ENCODE measurements at places on chromosomes 5 and 9.

DNA sequence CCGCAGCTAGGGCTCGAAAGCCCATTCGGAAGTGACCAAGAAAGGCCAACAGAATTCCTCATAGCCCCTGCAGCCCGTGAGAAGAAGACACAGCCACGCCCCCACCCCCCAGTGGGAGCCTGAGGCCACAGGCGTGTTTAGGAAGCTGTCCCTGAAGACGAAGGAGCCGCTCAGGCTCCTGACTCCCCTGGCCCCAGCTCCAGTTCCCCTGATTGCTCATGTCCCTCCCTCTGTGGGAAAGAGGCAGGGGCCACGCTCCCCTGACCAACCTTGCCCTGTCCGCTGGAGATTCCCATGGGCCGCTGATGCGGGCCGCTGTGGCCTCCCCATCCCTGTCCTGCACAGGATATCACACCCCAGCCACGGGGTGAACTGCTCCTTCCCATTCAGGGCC lies 13.6 kb downstream of the ROPN1L start:
- no peak for DNase-seq

DNA sequence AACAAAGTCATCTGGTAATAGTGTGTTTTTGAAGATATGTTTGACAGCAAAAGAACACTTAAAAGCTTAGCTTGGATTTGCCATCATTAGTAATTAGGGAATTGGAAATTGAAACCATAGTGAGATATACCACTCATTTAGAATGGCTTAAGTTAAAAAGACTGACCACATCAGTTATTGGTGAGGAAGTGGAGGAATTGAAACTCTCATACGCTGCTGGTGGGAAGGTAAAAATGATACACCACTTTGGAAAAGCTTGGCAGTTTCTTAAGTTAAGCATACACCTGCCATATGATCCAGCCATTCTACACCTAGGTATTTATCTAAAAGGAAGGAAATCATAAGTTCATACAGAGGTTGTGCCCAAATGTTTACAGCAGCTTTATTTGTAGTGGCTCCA lies 213.2 kb downstream of the TRIO start:
- no peak for DNase-seq

DNA sequence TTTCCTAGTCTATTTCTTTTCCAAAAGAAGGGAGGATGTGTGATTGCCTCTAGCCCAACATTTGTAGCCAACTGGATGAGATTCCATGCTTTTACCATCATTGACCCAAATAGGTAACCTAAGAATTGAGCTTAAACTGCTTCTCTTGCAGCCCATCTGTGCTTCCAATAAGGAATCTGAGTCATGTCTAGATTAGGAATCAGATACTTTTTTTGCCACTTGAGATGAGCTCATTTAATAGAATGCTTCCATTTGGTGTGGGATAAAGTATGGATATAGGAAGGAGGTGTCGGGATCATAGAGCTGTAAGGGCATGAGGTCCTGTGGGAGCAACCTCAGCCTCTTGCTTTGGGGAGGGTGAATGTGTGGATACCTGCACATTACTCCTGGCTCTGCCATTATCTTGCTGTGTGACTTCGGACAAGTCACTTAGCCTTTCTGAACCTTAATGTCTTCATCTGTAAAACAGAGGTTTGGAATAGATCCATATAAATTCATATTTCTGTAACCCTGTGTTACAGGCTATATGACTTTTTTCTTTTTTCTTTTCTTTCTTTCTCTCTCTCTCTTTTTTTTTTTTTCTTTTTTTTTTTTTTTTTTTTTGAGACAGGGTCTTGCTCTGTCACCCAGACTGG lies 56.2 kb downstream of the MAP1B start:
- DNase-seq = no peak

- DNase-seq = no peak
Measured at GRCh38 chr9:86352440-86353077, 1.7 kb downstream of the TUT7 start.

DNA sequence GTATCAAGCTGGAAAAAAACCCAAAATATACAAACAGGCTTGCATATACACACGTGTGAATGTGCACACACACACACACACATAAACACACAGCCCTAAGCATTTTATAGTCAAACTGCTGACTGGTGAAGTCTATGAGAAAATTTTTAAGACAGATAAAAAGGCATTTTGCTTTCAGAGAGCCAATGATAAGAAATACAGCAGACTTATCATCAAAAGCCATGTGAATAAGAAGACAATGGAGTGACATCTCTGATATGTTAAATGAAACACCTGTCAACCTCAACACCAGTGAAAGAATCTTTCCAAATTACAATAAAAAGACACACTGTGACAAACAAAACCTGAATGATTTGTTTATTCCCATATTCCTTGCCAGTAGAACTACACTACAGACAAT lies 233.3 kb downstream of the CDH9 start:
- DNase-seq = no peak
